ENCODE measurements at places on chromosomes 12 and 14. TPM values are rescaled to one million over a fixed set of nuclear protein-coding genes. Genes with fewer than 3 reads are reported as not detected.

- DNase-seq: no peak
- no peaks in the 10 kb centered on the region for H3K27me3 ChIP-seq
- H3K36me3 ChIP-seq: no peaks in the 10 kb centered on the region
- H3K4me1 ChIP-seq: peaks cover 5% of the 10 kb centered on the region
Measured at GRCh38 chr14:38039496-38039895, 168.2 kb upstream of the SSTR1 start.

DNA sequence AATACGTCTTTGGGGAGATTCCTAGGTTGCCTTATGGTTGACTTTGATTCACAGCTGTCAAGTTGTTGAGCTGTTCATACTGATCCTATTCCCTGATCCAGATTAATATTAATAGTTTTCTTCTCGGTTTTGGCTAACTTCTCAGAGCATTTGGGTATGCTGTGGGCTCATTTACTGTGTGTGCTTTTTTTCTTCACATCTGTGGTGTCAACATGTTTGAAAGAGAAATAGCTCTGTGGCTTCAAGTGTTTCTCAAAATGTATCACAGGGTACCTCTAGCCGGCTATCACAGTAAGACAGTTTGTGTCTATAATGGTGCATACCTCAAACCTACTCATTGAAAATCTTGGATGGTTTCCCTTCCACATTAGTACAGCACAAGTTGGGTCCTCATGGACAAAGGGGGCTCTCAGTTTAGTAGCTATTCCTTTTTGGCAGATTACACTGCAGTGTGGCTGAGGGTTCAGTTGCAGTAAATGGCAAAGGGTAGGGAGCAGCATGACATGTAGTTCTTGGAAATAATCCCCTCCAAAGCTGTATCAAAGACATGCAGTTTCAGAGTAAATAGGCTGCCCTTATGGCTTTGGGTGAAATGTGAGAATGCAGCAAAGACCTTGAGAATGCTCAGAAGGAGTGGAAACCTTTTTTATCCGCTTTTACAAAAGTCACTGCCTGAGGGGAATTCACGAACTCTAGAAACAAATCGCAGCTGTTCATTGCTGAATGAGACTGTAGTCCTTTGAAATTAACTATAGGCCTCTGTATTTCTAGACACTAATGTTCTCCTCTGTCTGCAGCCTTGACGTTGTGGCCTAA, 102.4 kb upstream of the ATF1 start:
- H3K4me1 ChIP-seq: no peaks in the 10 kb centered on the region
- no peak overlapping the region for H3K27ac ChIP-seq
- no peak overlapping the region for H3K4me3 ChIP-seq
- peaks cover 17% of the 10 kb centered on the region for H3K36me3 ChIP-seq
- no peak for DNase-seq

Gene GLIPR1L2
- 0.30 TPM for total RNA-seq

Gene SLC25A47
- total RNA-seq: not detected

DNA sequence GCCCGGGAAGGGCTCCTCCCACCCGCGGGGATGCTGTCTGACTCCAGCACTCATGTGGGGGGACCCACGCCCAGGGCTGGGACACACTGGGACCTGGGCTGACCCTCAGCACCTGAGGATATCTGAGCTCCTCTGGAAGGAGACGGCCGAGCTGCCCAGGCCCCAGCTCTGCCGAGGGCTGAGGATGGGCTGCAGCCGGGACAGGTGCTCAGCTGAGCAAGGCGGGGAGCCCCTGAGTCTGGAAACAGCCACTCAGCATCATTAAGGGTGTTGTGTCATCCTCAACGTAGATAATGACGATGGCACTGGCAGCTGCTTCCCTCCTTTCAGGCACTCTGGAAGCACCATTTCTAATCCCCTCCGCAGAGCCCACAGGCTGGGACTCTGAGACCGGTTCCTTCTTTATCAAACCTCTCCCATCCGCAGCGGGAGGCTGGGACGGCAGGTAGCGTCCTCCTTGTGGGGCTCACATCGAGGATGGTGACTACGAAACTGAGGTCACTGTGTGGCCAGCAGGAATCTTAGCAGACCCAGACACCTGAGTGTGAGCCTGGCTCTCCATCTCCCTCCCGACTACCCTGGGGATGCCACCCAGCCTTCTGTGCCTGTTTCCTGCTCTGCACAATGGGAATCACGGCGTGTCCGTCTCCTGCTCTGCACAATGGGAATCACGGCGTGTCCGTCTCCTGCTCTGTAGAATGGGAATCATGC, 26.7 kb upstream of the SFSWAP start:
- H3K27me3 ChIP-seq: no peaks in the 10 kb centered on the region
- H3K36me3 ChIP-seq: no peaks in the 10 kb centered on the region
- no peak for DNase-seq
- H3K4me3 ChIP-seq: no peak overlapping the region
- H3K27ac ChIP-seq: no peak overlapping the region

GRCh38 chr12:26554332-26554731, 278.7 kb downstream of the ITPR2 start:
- peaks cover 13% of the 10 kb centered on the region for H3K36me3 ChIP-seq
- H3K27me3 ChIP-seq: no peaks in the 10 kb centered on the region
- peaks cover 11% of the 10 kb centered on the region for H3K4me1 ChIP-seq
- no peak overlapping the region for H3K27ac ChIP-seq
- DNase-seq: no peak
- no peak overlapping the region for H3K4me3 ChIP-seq

Gene SLC5A8
- total RNA-seq: not detected

Measured in activated CD4-positive, alpha-beta T cell treated with anti-CD3 and anti-CD28 coated beads, Interleukin-2, amount 10 ng/mL, durations not matched to agents 7 days and 5 days (primary cell).